ENCODE measurements at places on chromosomes 13 and 19.

DNA sequence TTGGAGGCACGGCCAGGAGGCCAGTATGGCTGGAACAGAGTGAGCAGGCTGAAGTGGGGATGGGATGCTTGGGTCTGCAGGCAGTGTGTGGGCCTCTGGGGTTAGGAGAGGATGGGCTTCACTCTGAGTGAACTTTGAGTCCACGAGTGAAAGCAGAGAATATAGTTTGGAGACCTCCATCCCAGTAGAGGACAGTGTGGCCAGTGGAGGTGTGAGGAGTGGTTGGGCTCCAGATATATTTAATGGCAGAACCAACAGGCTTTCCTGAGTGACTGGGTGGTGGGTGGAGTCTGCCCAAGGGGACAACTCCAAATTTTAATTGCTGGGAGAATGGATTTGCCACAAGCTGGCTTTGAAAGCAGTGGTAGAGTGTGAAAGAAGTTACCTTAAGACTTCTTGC, 27.3 kb downstream of the GATAD2A start:
- no peak for DNase-seq

GRCh38 chr13:59111751-59112171, 1052.0 kb downstream of the DIAPH3 start:
- DNase-seq: no peak

GRCh38 chr13:51945149-51945548, 66.1 kb downstream of the ATP7B start:
- no peak for DNase-seq

DNA sequence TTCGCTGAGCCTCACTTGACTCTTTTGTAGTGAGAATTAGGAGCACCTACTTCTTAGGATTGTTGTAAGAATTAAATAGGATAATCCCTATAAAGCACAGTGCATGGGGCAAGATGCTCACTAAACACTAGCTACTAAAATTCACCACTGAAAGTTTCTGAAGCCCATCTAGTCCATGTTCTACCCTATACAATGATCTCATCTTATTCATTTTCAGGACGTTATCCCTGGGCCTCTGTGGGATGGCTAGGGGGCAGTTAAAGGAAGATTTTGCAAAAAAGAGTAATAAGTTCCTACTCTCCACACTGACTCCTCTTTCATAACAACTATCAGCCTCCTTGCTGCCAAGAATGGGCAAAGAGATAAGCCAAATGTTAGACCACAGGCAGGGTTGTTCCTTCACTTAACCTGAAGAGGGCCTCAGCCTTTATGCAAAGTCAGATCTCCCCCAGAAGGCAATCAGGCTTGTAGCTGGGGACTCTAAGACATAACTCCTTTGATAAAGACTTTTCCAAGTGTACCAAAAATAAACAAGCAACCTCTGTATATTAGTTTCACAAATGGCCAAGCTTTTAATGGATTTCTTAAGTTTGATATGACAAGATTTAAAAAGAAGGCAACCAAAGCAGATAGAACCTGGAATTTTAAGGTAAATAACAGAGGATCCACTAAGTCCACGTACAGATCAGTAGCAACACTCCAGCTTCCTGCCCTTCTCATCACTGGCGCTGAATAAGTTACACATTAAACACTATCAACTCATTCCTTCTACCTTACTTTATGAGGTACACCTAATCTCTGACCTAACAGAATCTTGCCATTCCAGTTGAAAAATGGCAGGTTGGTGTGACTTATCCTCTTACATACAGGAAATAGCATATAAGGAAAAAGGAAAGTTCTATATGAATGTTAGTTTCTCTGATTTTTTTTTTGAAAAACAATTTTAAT, 44.4 kb downstream of the ELF1 start:
- peak; percentile 12 for DNase-seq

GRCh38 chr19:34082289-34083077, 89.8 kb upstream of the LSM14A start:
- peak; percentile 18 for DNase-seq

- DNase-seq: peak; percentile 65
Observed at GRCh38 chr13:33006638-33007037, 9.6 kb upstream of the KL start.

DNA sequence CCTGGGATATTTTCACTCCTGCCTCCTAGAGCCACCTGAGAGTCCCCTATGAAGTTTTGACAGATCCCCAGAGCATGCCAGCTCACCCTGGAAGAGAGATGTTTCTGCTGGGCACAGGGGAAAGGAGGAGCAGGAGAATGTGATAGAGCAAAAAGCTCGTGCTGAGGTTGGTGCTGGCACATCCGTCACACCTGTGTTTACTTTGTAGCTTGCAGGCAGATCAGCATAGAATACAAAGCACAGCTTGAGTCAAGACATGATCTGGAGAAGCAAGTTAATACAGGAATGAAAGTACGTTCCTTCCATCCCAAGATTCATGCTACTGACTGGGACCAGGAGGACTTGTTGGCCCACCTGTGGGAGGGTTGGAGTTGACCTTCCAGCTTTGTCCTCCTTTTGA, 46.1 kb downstream of the HSPH1 start:
- no peak for DNase-seq

- DNase-seq: no peak
Observed at GRCh38 chr13:43431290-43431716, 355.5 kb downstream of the ENOX1 start.

GRCh38 chr13:57045826-57046546, 94.7 kb upstream of the PRR20A start:
- DNase-seq: no peak

DNA sequence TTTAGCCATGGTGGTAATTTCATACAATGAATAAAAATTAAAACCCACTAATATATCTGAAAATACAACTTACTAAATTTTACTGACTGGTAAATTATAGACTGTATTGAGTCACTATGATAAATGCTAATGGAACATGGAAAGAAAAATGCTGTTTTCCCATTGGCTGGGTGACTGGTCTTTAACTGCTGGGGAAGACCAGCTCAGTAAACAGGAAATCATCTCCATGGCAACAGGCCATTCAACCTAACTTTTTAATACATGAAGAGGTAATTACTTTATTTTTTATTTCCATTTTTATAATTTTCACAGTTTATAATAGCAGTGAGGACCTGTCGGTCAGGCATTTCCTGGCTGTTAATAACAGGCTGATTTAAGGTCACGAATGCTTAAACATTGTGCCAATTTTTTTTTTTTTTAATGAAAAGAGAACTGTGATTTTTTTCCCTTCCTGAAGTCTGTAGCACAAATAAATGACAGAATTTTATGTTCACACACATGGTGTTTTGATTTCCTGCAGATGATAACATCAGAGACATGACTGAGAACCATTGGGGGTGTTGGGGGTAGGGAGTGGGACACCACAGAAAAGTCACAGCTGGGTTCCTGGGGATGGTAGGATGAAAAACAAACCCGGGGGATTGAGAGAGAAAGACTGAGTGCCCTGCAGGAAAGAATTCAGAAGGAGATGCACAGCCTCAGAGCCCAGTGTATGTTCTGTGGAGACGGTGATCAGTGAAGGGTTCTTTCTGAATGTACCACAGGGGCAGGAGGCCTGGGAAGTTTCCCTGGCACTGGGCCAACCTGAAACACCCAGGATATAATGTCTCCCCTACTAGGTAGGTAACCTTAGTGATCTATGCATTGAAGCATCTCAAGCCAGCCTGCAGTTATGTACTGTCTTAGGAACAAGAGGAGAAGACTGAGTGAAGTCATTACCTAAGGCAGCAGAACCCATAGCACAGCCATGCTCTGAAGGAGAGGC, 297.1 kb downstream of the COG6 start:
- DNase-seq: no peak

DNA sequence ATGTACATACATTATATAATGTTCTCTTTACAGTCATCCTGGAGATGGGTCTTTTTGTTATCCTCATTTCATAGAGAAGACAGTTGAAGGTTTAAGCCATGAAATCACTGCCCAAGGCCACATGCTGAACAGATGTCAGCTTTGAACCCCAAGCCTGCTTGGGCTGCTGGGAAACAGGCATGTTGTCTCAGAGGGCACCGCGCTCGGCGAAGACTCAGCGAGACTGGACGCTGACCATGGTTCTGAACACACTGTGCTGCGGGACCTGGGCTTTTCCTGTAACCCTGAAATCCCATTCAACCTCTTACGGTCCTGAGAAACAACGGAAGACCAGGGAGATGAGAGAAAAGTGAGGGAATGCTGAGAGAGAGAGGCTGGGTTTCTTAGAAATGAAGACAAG, 27.3 kb downstream of the LRFN3 start:
- peak; percentile 69 for DNase-seq

DNA sequence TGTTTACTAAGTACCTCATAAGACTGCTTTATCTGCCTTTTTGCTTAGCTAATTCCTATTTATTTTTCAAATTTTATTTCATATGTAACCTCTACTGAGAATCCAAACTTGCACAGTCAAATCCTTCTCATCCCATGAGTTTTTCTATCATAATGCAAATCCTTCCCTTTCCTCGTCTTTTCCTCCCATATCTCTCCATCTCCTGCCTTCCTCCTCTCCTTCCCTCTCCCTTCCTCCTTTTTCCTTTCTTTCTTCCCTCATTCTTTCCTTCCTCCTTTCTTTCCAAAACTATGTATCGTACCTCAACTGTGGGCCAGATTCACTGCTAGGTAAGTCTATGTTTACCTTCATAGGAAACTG, 201.4 kb upstream of the TMTC4 start:
- no peak for DNase-seq

GRCh38 chr13:76516013-76516412, 370.2 kb downstream of the KCTD12 start:
- DNase-seq: no peak

- DNase-seq: no peak
Observed at GRCh38 chr19:38039966-38040365, 133.0 kb downstream of the SIPA1L3 start.

- no peak for DNase-seq
Observed at GRCh38 chr13:28485551-28485950, 9.4 kb downstream of the FLT1 start.

DNA sequence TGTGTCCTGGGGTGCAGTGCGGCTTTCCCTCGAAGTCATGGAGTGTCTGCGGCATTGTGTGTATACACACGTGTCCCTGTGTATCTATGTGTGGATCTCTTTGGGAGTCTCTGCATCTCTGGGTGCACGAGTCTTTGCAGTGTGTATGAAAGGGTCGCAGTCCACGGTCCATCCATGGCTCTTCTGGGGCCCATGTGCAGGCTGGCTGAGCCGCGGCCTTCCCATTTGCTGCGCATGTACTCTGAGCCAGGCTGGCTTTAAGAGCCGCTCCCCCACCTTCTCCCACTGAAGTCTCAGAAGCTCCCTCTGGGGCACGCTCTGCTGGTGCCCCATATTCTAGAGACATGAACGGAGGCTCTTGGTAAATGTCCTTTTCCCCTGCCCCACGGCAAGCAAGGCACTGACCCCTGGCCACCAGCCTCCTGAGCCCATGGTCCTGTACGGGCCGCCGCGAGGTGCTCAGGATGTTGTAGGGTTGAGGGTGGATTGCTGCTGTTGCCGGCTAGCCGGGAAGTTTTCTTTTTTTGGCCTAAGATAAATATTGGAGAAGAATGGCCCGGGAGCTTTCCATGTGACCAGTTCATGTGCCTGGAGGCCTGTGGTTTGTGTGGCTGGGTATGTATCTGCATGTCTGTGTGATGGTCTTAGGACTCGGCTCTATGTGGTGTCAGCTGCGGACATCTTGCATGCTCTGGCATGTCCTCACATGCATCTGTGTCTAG, 31.9 kb downstream of the PAK4 start:
- DNase-seq: no peak

- no peak for DNase-seq
Observed at GRCh38 chr13:40982772-40983171, 36.3 kb downstream of the ELF1 start.

DNA sequence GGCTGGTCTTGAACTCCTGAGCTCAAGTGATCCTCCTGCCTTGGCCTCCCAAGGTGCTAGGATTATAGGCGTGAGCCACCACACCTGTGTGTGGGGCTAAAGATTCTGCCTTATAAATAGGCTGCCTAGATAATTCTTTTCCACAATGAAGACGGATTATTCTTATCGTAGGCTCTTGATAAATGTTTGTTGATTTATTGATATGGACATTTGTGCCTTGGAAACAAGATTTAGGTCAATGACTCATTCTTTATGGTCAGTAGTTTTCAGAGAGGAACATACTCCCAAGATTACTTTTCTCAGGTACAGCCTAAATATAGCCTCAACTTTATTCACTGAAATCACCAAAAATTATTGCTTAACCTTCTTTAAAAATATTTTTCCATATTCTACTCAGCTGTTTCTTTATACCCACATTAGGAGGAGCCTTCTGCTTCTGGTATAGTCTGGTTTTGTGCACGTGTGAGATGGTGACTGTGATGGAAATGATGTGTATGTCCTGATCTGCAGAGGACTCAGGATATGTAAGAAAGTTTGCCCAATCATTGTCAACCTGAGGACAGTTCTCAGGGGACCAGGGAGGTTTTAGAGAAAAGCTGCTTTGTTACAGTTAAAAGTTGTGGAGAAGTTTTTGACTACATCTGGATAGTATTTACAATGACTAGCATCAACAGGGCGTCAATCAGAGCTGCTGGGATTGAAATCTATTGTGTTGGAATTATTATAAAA, 208.9 kb downstream of the DNAJC15 start:
- no peak for DNase-seq

GRCh38 chr13:21100994-21101757, 39.8 kb upstream of the LATS2 start:
- DNase-seq: no peak

GRCh38 chr19:56147307-56147706, 6.2 kb downstream of the ZNF444 start:
- no peak for DNase-seq

- DNase-seq: no peak
Observed at GRCh38 chr13:30418075-30418716, 4.1 kb upstream of the UBE2L5 start.

- no peak for DNase-seq
Observed at GRCh38 chr13:51564252-51564651, 20.0 kb upstream of the WDFY2 start.

DNA sequence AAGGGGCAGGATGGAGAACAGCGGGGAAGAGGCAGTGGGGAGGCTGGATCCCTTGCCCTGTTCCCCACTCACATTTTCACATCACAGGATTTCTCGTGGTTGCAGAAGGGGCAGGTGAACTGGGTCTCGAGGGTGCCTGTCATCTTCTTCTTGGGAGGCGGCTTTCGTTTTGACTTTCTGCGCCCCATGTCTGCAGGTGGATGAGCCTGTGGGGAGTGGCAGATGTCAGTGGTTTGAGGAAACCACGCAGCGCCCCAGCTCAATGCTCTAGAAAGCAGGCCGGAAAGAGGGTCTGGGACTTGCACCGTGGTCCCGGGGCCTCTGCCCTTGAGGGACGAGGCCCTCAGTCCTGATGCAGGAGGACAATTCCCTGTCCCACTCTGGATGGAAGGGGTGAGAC, 4.9 kb downstream of the ELOF1 start:
- no peak for DNase-seq

DNA sequence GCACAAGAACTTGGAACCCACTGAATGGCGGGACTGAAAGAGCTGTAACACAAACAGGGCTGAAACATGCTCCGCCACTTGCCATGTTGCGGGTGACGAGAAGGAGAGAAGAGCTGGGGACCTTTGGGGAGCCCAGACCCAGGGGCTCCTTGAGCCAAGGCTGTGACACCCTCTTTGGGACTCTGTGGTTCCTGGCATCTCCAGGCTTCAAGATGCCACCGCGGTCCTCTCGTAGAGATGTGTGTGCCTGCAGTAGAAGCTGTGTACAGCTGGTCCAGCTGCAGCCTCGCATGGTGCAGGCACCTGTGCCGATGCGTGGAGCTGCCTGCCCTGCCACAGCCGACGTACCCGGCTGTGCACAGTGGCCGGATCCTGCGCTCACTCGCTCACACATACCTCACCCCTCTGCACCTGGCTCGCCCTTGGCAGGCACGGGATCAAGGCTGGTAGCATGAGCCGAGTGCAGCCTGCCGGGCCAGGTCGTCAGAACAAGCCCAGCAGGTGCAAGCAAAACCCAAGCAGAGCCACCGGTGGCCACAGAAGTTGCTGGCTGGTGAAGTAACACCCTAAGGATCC, 1385.8 kb downstream of the PCDH9 start:
- DNase-seq: no peak

All from neuronal stem cell (in vitro differentiated cells).